ENCODE measurements at places on chromosomes 2 and 18. TPM values are rescaled to one million over a fixed set of nuclear protein-coding genes. Genes with fewer than 3 reads are reported as not detected.
A peak's percentile ranks its signal among the peaks of the same experiment; 100 is the strongest.

DNA sequence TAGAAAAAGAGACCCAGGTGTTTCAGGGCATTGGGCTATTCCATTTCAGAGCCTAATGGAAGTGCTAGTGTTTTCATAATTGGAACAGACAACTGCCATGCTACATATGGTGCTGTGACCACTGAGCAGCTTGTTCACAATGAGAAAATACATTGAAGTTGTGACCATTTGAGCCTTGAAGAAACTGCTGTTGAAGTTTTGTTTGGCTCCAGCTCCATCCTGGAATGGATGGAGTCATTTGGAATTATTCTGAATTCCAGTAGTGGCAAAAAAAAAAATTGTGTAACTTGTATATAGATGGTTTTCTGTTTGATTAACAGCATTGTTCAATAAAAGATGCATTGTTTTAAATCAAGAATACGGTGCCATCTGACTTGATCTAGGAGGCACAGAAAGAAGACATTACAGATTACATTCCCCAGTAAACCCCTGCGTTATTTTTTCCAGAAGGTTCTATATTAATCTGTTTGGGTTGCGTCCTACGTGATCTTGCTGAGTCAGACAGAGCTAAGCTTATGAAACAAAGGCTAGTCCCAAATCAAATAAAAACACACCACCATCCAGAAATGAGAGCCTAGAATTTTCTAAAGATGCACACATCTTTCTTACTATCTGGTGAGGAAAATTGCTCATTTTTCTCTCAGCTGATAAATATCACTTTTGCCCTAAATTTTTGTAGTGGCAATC lies 19.2 kb downstream of the FMNL2 start:
- no peak for DNase-seq

UGT1A10 gene
- 0.03 TPM for polyA plus RNA-seq

DNA sequence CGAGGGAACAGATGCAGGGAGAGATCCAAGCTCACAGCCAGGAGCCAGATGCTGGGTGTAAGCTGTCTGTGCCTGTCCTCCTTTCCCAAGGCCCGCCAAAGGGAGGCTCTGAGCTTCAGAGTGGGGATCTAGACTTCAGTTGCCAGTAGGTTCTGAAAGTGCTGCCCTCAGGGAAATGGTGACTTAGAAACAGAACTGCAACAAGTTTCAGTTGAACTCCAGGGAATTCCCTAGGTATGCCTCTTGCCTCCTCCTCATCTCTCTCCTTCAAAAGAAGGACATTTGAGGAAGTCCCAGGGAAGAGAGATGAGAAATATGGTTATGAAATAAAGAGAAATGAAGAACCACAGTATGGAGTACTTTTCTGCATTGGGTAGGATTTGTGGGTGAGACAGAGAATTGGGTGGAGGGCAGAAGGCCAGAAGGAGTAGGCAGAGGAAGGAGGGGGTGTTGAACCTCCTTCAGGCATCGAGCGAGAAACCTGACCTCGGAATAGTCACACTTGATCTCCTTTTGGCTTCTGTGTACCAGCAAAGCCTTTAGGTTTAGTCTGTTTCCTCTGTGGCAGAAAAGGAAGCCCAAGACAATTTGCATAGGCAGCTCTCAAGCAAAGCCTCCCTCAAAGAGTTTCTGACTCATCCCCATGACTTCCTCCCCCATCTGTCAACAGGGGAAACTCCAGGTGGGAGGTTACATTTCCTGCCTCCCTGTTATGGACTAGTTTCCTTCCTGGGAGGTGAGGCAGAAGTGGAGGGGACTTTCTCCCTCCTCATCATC lies 45.7 kb downstream of the QPCT start:
- no peak for DNase-seq

DNA sequence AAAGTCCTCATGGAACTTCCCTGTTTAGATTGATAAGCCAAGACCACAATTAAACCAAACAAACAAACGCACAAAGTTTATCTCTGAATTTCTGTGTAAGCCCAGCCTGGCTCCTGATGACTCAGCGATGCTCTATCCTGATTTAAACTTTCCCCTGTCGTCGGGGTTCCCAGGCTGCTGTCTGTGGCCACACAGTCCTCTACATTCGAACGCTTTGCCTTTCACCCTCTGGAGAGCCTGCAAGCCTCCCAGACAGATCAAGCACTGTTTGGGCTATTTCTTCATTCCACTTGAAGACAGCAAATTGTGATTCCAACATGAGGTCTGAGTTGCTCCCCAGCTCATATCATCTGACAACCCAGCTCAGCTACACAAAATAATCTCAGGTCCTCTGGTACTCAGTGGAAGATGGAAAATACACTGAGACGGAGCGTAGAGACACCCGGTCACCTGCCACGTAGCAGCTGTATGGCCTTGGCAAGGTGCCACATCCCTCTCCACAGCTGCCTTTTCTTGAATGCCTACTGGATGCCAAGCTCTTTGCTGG lies 51.2 kb downstream of the CYRIA start:
- DNase-seq = no peak

DNA sequence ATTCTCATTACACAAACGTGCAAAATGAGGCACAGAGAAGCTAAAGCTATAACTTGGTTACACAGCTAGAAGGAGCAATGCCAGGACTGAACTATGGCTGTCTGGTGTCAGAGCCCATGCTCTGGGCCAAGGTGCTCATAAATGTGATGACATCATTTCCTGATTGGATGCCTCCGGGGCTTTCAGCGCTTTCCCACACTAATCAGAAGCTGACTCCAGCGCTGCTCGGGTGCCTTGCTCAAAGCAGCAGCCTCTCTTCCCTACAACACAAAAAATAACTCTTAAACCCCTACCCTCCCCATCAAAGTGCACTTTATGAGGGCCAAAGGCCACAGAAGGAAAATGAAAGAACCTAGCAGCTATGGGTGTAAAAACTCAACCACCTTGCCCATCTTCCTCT lies 90.7 kb downstream of the STK39 start:
- no peak for DNase-seq

DNA sequence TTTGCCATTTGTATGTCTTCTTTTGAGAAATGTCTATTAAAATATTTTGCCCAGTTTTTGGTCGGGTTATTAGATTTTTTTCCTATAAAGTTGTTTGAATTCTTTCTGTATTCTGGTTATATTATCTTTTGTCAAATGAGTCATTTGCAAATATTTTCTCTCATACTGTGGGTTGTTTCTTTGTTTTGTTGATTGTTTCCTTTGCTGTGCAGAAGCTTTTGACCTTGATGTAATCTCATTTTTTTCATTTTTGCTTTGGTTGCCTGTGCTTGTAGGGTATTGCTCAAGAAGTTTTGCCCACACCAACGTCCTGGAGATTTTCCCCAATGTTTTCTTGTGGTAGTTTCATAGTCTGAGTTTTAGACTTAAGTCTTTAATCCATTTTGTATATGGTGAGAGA lies 245.7 kb downstream of the ADCYAP1 start:
- DNase-seq = no peak

DNA sequence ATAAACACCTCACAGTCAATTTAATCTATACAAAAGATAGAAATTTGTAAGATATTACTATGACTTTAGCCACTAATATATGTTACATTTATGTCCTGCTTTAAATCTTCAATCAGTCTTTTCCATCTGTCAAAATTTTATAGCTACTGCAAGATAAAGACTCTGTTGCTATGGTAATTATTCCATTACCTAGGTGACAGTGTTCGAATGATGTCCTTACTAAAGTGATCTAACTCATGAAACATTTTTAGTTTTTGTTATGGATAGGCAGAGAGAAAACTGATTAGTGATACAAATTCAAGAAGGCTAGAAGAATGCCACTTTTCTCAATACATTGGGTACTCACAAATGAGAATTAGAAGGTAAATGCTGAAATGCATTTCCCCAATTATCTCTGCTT lies 359.9 kb upstream of the FSHR start:
- DNase-seq = no peak

DNA sequence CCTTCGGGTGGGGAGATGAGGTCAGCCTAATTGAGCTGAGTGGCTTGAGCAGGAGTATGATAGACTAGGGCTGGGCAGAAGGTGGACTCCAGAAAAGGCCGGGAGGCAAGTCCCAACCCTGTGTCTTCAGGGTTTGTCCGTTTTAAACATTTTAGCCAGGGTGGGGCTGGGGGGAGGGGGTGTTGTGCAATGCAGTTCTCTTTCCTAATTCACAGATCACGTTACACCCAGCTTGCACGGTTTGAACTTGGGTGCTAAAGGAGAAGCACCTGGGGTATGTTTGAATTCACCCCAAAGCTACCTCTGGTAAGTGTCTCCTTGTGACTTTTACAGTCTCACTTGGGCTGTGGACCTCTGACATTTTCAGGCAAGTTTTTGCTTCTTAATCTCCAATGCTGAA lies 233.3 kb downstream of the AGAP1 start:
- DNase-seq = peak; percentile 17

GRCh38 chr2:134760385-134760784 lies 41.6 kb upstream of the TMEM163 start:
- DNase-seq = no peak

- DNase-seq = no peak
Observed at GRCh38 chr2:15764683-15765011, 173.0 kb downstream of the DDX1 start.
